ENCODE measurements at places on chromosomes 4 and X. TPM values are rescaled to one million over a fixed set of nuclear protein-coding genes. Genes with fewer than 3 reads are reported as not detected.

Gene CENPU
- total RNA-seq = 1.1 TPM

Gene PUDP
- total RNA-seq = 9.8 TPM

DNA sequence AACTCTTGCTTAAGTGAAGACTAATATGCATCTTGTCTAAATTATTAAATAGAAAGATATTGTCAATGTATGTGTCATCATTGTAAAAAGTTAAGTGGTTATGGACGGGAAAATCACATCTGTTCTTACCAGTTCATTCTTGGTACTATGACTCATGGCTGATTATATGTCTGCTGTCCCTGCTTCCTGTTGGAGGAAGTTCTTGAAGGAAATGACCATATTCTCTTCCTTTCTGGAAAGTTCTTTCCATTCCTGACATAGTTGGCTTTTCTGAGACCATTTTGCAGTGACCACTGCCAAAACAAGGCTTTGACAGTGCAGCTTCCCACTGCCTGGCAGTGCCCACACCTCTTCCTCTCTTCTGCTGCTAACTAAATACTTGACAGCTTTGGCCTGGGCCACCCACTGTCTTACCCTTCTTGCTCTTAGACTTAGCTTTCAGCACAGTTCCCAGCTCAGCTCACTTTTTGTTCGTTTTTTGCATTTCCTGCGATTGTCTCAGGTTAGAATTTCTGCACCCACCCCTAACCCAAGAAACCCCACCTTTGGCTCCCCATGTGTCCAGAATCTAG, 13.2 kb upstream of the CLDN24 start:
- H3K4me1 ChIP-seq = no peaks in the 10 kb centered on the region
- H3K27me3 ChIP-seq = no peaks in the 10 kb centered on the region
- no peak overlapping the region for H3K4me3 ChIP-seq
- H3K27ac ChIP-seq = no peak overlapping the region

DNA sequence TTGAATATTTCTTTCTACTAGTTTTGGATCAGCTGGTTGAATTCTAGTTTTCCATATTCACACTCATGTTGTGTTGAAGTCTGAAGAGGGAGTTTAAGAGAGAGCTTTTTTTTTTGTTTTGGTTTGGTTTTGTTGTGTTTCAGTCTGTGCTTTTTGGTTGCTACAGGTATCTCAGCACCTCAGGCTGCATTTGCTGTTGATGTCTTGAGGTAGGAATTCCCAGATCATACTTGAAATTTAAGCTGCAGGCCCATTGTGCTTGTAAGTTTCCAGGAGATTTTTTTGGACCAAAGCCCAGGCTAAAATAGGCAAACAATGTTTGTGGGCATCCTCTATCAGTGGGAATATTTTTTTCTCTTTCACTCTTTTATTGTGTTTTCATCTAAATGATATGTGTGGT, 190.2 kb upstream of the AGA start:
- H3K4me3 ChIP-seq = no peak overlapping the region
- no peak for DNase-seq
- H3K27me3 ChIP-seq = no peaks in the 10 kb centered on the region
- no peaks in the 10 kb centered on the region for H3K4me1 ChIP-seq

DNA sequence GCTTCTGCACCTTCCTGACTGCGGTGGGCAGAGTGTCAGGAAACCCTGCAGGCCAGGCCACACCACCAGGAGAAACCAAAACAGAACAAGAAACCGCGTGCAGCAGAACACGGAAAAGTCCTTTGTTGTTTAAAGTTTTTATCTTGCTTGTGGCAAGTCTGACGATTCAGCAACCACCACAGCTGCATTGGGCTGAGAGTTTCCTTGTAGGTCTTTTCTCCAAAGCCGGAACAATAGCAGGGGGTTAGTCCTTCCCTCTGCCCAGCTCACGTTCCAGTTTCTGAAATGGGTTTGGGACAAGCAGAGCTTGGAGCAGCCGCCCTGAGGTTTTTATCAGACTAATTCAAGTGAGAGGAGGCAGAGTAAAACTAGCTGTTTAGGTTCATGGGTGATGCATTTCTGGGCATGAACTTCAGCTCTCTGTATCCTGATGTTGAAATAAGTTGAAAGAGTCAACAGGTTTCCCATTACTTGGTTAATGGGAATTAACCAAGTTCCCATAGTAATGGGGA, 216.9 kb downstream of the PTTG2 start:
- H3K36me3 ChIP-seq = no peaks in the 10 kb centered on the region
- H3K27me3 ChIP-seq = no peaks in the 10 kb centered on the region
- H3K4me3 ChIP-seq = no peak overlapping the region
- H3K27ac ChIP-seq = no peak overlapping the region
- DNase-seq = no peak
- no peaks in the 10 kb centered on the region for H3K4me1 ChIP-seq

DNA sequence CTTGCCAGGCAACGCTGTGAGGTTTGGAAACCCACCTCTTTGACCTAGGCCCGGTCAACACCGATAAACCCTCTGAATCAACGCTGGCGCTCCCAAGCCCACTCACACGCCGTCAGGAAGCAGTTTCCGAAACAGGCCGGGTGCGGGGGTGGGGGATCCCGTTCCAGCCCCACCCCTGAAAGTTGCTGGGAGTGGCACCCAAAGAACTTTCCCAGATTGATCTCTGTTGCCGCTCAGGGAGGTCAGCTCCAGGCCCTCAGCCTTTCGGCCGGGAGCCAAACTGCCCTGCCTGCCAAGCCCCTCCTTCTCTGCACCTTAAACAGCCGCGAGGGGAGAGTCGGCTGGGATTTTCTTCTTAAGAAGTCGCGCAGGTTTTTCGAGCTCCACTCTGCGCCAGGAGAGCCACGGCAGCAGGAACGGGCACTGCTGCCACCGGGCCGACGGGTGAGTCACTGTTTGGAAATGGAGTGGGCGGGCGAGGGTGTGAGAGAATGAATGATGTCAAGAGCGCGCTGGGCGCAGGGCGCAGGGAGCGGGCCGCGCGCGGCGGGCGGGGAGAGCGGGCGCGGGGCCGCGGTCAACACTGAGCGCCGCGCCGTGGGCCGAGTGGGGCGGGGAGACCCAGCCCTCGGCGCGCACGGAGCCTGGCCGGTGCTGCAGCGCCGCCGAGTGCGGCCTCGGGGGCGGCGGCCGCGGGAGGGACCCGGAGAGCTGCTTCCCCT, at the start of gene SGMS2:
SGMS2 (plus strand) TSS at position 583 of the 722 bp plus-strand sequence. CDS start 70,622 bp downstream, outside the sequence.
- peak within 1 kb of the TSS; percentile 96 for H3K4me3 ChIP-seq
- no peaks in the 10 kb centered on the region for H3K4me1 ChIP-seq
- peak within 1 kb of the TSS; percentile 79 for H3K27ac ChIP-seq

DNA sequence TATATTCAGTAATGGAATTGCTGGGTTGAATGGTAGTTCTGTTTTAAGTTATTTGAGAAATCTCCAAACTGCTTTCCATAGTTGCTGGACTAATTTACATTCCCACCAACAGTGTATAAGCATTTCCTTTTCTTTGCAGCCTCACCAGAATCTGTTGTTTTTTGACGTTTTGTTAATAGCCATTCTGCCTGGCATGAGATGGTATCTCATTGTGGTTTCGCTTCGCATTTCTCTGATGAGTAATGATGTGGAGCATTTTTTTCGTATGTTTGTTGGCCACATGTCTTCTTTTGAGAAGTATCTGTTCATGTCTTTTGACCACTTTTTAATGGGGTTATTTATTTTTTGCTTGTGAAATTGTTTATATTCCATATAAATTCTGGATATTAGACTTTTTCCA, 13.6 kb upstream of the MAGED4B start:
- no peak for DNase-seq
- no peaks in the 10 kb centered on the region for H3K36me3 ChIP-seq
- H3K4me3 ChIP-seq = no peak overlapping the region
- no peaks in the 10 kb centered on the region for H3K4me1 ChIP-seq
- H3K27ac ChIP-seq = no peak overlapping the region

GRCh38 chr4:79338148-79338547, 12.3 kb upstream of the NAA11 start:
- H3K36me3 ChIP-seq = no peaks in the 10 kb centered on the region
- no peak overlapping the region for H3K27ac ChIP-seq
- no peaks in the 10 kb centered on the region for H3K27me3 ChIP-seq
- DNase-seq = no peak
- H3K4me1 ChIP-seq = no peaks in the 10 kb centered on the region

DNA sequence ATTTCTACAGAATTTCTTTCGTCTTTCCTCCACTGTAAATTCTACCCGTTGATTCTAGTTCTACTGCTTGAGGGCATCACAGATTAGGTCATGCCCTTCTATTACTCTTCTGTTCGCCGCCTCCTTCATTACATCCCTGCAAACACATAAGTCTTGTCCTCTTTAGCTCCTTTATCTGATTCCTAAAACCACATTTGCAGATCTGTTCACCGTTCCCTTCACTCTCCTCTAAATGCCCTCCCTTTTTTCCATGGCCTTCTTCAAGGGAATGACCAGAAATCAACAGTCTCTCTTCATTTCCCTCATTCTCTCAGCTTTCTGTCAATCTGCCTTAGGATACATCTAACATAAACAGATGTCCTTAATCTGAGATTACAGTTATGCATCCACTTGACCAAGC, 43.1 kb downstream of the BTC start:
- H3K4me3 ChIP-seq = no peak overlapping the region
- peaks cover 5% of the 10 kb centered on the region for H3K36me3 ChIP-seq
- no peak overlapping the region for H3K27ac ChIP-seq
- H3K27me3 ChIP-seq = no peaks in the 10 kb centered on the region
- H3K4me1 ChIP-seq = no peaks in the 10 kb centered on the region

DNA sequence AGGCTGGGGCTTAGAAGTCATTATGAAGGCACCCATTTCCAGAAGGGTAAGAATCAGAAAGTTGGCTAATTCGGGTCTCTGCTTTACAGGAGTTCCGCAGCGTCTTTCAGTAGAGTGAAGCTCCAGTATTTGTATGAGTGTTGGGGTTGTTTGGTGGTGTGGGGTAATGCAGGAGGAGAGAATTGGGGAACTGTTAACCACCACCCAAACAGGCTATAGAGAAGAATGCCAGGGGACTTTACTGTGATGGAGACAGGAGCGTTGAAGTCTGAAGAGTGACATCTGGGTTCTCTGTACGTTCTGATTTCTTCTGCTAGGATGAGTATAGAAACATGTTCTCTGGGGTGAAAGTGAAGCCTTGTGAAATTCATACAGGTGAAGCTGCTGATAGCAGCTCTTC, 96.3 kb downstream of the TBL1X start:
- DNase-seq = no peak
- H3K4me1 ChIP-seq = no peaks in the 10 kb centered on the region
- H3K27ac ChIP-seq = no peak overlapping the region
- H3K4me3 ChIP-seq = no peak overlapping the region
- H3K27me3 ChIP-seq = no peaks in the 10 kb centered on the region

DNA sequence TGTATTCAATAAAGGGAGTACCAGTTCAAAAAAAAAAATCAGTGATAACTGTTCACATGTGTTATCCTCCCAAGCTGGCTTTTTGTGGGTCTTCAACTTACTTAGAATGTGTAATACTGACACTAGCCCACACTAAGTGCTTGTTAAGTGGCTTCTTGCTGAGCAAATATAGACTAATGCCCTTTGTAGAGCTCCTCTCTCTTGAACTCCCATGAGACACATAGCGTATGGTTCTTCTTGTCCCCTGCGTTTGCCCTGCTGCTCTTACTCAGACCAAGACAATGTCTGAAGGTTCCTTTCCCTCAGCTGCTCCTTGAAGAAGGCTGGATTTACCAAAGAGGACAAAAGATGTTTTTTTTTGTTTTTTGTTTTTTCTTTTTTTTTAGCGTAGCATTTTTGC, 110.9 kb downstream of the FRAS1 start:
- no peaks in the 10 kb centered on the region for H3K4me1 ChIP-seq
- H3K27ac ChIP-seq = no peak overlapping the region

- no peak overlapping the region for H3K4me3 ChIP-seq
- no peak overlapping the region for H3K27ac ChIP-seq
- DNase-seq = no peak
- no peaks in the 10 kb centered on the region for H3K4me1 ChIP-seq
Measured at GRCh38 chrX:97898798-97899197, 1015.1 kb downstream of the RPA4 start.

GRCh38 chrX:108362026-108362425, 76.2 kb downstream of the COL4A6 start:
- H3K36me3 ChIP-seq = no peaks in the 10 kb centered on the region
- H3K4me3 ChIP-seq = no peak overlapping the region
- DNase-seq = no peak
- H3K27ac ChIP-seq = no peak overlapping the region
- no peaks in the 10 kb centered on the region for H3K27me3 ChIP-seq

GRCh38 chr4:131603705-131604104, 1545.4 kb upstream of the PCDH10 start:
- H3K4me1 ChIP-seq = no peaks in the 10 kb centered on the region
- no peaks in the 10 kb centered on the region for H3K36me3 ChIP-seq
- no peak overlapping the region for H3K27ac ChIP-seq
- H3K4me3 ChIP-seq = no peak overlapping the region
- DNase-seq = no peak

Data from aorta (tissue), 5 donors.